Lung (tissue), 17 donors: ENCODE measurements at places on chromosomes 5 and 9.
A peak's percentile ranks its signal among the peaks of the same experiment; 100 is the strongest.

DNA sequence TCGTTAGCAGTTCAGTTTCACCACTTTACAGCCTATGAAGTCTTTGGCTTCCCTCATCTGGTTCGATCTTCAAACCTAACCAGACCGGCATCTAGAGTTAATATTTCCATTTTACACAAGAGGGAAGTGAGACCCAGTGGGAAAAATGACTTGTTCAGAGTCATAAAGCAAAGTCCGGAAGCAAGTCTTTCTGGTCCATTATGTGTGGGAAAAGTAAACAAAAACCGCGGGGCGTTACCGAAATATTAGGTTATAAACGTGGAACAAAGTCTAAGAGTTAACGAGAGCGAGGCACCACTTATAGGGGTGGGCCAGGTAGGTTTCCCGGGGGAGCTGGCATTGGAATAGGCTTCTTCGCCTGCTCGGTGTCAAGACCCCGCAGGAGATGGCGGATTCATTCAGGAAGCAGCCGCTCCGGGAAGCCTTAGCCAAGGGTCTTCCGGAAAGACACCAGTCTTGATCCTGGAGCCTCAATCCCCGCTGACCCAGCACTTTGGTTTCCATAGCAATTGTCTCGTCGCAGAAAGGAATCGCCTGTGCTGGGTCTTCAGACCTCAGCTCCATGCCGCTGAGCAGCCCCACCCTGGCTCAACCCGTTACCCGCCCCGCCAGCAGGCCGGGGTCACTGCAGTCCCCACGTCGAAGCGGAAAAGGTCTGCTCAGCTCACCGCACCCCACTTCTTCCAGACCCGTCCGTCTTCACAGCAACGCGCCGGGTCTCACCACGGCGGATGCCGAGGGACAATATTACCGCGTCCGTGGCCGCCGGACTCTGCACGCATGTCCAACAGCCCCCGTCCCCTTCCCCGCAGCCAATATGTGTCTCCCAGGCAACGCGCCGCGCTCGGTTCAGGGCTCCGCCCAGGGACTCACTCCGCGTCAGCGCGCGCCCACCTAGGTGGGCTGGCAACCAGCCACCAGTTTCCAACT lies at the start of gene C5orf52:
C5orf52 (plus strand) TSS at position 872 of the 930 bp plus-strand sequence. CDS start 82 bp downstream, outside the sequence.
- peaks cover 14% of the 10 kb centered on the region for H3K27me3 ChIP-seq
- peak within 1 kb of the TSS; percentile 45 for H3K4me3 ChIP-seq
- no peak within 1 kb of the TSS for H3K27ac ChIP-seq
- DNase-seq, result peak; percentile 67

DNA sequence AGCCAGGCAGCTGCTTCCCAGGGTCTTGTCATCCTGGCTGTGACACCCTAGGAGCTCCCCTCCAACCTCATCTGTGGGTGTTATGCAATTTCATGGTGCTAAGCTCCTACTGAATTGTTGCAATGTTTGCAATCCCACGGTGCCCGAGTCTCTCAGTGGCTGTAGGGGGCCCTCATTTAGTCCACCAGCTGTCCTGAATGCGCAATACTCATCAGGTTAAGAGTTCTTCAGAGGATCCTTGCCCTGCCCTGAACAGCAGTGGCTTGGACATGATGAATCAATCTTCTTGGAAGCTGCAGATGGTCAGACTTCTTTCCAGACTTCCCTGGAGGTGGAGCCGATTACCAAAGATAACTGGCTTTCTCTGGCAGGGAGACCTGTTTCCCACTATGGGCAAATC lies 584.1 kb downstream of the CCDC171 start:
- no peak overlapping the region for H3K4me3 ChIP-seq
- no peak for DNase-seq
- peaks cover 4% of the 10 kb centered on the region for H3K4me1 ChIP-seq
- H3K27me3 ChIP-seq, result no peaks in the 10 kb centered on the region
- no peaks in the 10 kb centered on the region for H3K36me3 ChIP-seq

DNA sequence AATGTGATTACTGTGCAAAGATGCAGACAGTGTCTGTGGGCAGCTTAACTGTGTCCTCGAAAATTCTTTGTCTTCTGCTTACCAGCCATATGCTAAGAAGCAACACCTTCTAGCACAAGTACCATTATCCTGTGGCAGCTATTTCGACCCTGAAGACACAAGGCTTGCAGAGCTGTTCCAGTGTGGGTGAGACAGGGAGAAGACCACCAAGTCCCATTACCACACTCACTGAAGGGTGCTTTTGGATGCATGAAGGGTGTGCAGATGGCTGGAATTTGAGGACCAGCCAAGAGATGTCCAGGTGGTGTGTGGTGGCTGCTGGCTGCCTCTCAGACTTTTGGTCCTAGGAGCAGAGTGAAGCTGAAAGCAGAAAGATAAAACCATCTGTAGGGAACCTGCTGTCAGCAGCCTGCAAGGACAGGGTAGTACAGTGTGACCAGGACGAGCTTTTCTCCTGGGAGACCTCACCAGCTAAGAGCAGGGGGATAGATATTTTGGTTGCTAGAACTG lies 161.8 kb downstream of the ICE1 start:
- no peak overlapping the region for H3K4me3 ChIP-seq
- H3K27ac ChIP-seq, result no peak overlapping the region
- no peaks in the 10 kb centered on the region for H3K36me3 ChIP-seq

GRCh38 chr5:76736679-76737556 lies 21.0 kb downstream of the F2R start:
- no peak overlapping the region for H3K27ac ChIP-seq
- H3K4me1 ChIP-seq, result no peaks in the 10 kb centered on the region
- no peak for DNase-seq
- no peaks in the 10 kb centered on the region for H3K36me3 ChIP-seq

DNA sequence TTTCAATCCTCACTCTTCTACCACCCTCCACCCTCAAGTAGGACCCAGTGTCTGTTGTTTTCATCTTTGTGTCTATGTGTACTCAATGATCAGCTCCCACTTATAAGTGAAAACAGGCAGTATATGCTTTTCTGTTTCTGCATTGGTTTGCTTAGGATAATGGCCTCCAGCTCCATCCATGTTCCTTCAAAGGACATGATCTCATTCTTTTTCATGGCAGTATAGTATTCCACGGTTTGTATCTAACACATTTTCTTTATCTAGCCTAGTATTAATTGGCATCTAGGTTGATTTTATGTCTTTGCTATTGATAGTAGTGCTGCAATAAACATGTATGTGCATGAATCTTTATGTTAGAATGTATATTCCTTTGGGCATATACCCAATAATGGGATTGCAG lies 259.8 kb upstream of the KIF2A start:
- H3K4me1 ChIP-seq, result no peaks in the 10 kb centered on the region
- H3K4me3 ChIP-seq, result no peak overlapping the region
- H3K36me3 ChIP-seq, result no peaks in the 10 kb centered on the region
- peaks cover 47% of the 10 kb centered on the region for H3K27me3 ChIP-seq
- no peak for DNase-seq

- H3K4me3 ChIP-seq, result no peak overlapping the region
- H3K36me3 ChIP-seq, result no peaks in the 10 kb centered on the region
- H3K27ac ChIP-seq, result no peak overlapping the region
- no peak for DNase-seq
- no peaks in the 10 kb centered on the region for H3K4me1 ChIP-seq
- H3K27me3 ChIP-seq, result peaks cover 2% of the 10 kb centered on the region
Observed at GRCh38 chr9:130570208-130570607, 9.2 kb upstream of the FUBP3 start.

DNA sequence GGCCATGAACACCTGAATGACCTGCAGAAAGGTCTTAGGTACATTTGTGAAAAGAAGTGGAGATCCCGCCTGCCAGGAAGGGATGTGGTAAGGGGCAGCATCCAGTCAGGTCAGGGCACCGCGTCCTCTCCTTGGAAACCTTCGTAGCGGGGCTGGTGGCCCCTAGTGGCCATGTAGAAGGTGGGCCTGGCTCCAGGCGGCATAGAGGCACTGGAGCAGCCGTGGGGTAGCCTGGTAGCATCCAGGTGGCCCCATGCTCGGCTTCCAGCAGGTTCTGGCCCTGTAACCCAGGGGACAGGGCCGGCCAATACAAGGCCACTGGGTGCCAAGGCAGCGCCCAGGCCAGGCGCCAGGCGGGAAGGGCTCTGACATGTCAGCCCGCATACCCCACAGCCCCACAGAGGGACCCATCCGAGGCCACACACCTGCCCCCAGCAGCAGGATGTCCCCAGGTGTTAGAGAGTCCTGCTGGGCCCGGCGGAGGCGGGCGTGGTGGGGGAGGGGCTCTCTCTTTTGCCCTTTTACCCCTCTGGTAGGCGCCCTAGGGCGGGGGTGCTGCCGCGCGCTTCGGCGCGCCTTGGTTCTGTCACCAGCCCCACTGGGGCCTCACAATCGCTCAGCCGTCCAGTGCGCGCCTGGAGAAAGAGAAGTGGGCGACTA lies 58.3 kb upstream of the SPATA31E1 start:
- H3K36me3 ChIP-seq, result no peaks in the 10 kb centered on the region
- no peak overlapping the region for H3K4me3 ChIP-seq
- DNase-seq, result no peak
- H3K4me1 ChIP-seq, result no peaks in the 10 kb centered on the region
- no peaks in the 10 kb centered on the region for H3K27me3 ChIP-seq
- no peak overlapping the region for H3K27ac ChIP-seq

DNA sequence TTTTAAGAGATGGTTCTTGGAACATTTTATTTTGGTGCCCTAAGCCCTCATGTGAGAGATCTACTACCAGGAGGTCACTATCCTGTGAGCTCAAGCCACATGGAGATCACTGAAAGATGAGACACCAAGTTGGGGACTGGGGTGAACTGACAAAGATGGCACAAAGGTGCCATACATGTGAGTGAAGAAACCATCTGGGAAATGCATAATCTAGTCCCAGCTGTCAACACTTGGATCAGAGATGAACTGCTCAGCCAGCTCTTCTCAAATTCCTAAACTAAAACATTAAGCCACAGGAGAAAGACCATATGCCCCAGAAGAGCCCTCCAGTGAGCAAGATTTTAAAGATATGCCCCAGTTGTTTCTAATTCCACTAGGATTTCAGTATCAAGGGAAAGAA lies 22.2 kb upstream of the MYOT start:
- no peaks in the 10 kb centered on the region for H3K27me3 ChIP-seq
- H3K27ac ChIP-seq, result no peak overlapping the region
- H3K4me1 ChIP-seq, result no peaks in the 10 kb centered on the region
- DNase-seq, result no peak
- no peak overlapping the region for H3K4me3 ChIP-seq

- H3K27me3 ChIP-seq, result no peaks in the 10 kb centered on the region
- H3K27ac ChIP-seq, result no peak overlapping the region
- H3K4me1 ChIP-seq, result no peaks in the 10 kb centered on the region
- no peak overlapping the region for H3K4me3 ChIP-seq
- DNase-seq, result peak; percentile 67
Observed at GRCh38 chr5:160685695-160686094, 166.3 kb downstream of the ATP10B start.

DNA sequence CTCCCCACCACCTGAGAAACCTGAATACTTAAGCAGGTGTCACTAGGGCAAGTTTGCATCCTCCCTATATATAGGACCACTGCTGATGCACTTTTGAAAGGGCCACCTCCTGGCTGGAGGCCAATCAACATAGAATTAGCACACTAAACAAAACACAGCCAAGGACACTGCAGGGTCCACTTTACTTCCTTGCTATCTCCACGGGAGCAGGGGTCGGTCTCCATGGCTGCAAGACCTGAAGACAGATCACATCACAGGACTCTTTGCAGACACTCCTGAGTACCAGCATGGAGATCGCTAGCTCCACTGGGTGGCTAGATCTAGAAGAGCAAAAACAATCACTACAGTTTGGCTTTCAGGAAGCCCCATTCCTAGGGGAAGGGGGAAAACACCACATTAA lies 72.3 kb downstream of the C9orf153 start:
- H3K4me1 ChIP-seq, result no peaks in the 10 kb centered on the region
- no peaks in the 10 kb centered on the region for H3K27me3 ChIP-seq
- H3K27ac ChIP-seq, result no peak overlapping the region
- H3K4me3 ChIP-seq, result no peak overlapping the region
- no peaks in the 10 kb centered on the region for H3K36me3 ChIP-seq
- DNase-seq, result no peak

DNA sequence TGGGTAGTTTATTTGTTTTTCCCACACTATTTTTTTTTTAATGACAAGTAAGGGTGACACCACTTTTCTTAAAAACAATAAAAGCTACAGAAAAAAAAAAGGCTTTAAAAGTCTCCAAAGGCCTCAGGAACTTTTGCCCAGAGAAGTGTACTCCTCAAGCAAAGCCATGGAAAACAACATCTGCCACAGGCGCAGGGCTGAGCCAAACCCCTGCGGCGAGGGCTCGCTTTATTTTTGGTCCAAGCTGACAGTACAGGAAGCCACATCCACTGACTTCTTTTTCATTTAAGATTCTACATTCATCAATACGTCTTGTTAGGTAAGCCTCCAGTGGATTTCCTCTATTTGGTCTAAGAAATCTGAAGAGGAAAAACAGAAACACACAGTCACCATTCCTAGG lies 51.9 kb upstream of the IFNK start:
- H3K4me1 ChIP-seq, result peaks cover 30% of the 10 kb centered on the region
- H3K27me3 ChIP-seq, result no peaks in the 10 kb centered on the region
- no peak overlapping the region for H3K27ac ChIP-seq
- DNase-seq, result no peak
- no peak overlapping the region for H3K4me3 ChIP-seq
- no peaks in the 10 kb centered on the region for H3K36me3 ChIP-seq

DNA sequence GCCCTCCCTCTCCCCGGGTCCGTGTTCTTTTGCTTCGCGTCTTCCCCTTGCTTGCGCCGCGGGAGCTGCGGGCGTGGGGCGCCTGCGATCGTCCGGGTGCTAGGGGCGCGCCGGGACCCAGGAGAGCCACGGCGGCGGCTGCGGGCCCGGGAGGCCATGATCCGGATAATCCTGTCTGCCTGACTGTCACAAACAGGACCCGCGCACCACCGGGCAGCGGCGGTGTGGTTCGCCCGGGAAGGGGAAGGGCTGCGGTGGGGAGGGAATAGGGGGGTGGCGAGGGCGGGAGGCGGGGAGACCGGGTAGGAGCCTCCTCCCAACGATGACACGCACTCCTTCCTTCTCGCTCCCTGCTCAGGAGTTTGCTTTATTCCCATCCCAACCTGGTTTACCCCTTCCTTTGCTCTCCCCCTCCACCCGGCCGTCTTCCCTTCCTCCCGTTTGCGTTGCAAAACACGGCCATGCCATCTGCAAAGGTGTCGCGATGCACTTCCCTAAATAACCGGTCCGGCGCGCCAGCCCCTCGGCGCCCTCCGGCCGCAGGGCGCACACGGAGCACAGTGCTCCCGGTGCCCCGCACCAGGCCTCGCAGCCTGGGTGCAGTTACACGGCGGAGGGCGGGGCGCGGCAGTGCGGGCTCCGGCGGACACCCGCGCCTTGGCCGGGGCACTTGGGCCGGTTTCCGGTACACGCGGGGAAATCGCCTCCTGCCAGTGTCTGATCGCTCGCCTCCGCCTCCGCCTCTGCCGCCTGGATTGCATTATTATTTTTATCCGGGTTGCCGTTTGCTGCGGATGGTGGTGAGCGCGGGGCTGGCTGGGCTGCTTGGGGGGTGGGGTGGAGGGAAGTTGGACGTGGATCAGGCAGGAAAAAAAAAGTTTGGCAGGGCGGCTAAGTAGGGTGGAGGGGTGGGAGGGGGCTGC lies 1.5 kb downstream of the SMARCA2 start:
- H3K27ac ChIP-seq, result peak overlapping the region; percentile 95
- H3K27me3 ChIP-seq, result no peaks in the 10 kb centered on the region
- no peaks in the 10 kb centered on the region for H3K36me3 ChIP-seq
- peak overlapping the region; percentile 89 for H3K4me3 ChIP-seq
- H3K4me1 ChIP-seq, result peaks cover 34% of the 10 kb centered on the region

GRCh38 chr9:114319147-114319546 lies 3.8 kb upstream of the ORM1 start:
- no peak overlapping the region for H3K4me3 ChIP-seq
- no peaks in the 10 kb centered on the region for H3K36me3 ChIP-seq
- no peak for DNase-seq
- H3K27me3 ChIP-seq, result no peaks in the 10 kb centered on the region
